Cortex of kidney (tissue), 1 donor: ENCODE measurements at places on chromosomes 6 and 20.

GRCh38 chr20:32535953-32536823, 48.9 kb downstream of the NOL4L start:
- DNase-seq: no peak

DNA sequence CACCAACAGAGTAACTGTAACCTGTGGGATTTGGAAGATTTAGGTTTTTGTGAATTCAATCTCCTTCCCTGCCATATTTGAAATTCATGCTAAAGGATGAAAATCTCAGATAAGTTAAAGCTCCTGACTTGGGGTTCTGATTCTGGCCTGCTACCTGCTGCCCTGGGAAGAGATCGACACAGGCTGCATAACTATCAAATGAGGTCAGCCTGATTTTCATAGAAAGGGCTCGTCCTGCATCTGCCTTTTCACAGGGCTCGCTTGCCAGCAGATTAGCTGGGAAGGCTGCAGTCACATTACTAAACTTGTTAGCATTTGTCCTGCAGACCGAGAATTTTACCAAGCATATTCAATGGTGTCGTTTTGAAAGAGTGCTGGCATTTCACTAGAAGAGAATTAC, 14.6 kb downstream of the GCLC start:
- no peak for DNase-seq

GRCh38 chr6:31441365-31442267, 38.2 kb downstream of the MICA start:
- no peak for DNase-seq

- no peak for DNase-seq
These were observed 182.5 kb downstream of the MAFB start for GRCh38 chr20:40506537-40506939.

GRCh38 chr20:54127855-54128574, 45.8 kb downstream of the CYP24A1 start:
- no peak for DNase-seq

- DNase-seq: no peak
These were observed 15.2 kb downstream of the GMPR start for GRCh38 chr6:16253399-16254144.

DNA sequence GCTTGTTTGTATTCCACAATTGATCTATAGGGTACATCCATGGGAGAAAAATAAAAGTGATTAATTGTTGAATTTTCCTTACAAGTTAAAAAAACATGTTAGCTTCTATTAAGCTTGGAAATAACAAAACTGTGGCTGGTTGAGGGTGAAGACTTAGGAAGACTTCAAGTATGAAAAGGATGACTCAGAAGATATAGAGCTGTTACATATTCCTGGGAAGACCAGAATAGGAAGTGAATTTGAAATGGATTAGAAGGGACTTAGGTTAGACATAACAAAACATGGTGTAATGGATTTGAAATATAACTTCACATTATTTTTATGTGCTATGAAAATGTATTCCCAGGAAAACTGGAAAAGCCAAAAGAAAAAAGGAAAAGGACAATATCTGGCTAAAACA, 732.2 kb downstream of the HDGFL1 start:
- no peak for DNase-seq

DNA sequence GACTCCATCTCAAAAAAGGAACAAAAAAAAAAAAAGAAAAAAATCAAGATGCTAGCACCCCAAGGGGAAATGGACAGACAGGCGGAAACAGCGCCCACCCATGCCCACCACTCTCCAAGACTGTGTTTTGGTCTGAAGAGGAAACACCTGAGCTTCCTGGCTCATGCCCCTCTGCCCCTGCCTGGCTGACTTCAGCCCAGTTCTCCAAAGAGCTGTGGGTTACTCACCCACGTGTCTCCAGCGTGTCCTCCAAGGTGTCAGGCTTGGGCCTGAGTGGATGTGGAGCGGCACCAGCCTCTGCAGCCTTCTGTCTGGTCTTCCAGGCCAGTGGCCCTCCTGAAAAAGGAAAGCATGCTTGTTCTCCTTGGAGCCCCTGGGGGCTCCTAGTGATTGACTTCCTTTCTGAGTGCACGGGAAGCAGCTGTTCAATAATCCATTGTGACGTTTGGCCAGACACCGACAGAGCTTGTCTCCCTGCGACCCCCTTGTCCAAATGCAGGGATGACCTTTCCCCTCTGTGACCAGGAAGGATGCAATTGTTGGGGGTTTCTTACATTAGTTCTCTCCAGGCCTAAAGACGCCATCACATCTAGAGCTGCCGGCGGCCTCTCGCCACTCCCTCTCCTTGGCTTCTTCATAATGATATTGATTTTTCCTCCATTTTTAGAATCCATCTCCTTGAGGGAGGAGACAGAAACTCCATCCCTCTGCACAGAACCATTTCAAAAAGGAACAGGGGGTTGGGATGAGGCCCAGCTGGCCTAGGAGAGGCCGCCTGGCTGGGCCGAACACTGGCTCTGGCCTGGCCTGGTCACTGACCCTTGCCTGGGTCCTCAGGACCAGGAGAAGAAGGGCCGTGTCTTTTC, 58.4 kb downstream of the ADNP start:
- no peak for DNase-seq

- DNase-seq: no peak
These were observed 44.1 kb upstream of the SMIM29 start for GRCh38 chr6:34292954-34293353.

DNA sequence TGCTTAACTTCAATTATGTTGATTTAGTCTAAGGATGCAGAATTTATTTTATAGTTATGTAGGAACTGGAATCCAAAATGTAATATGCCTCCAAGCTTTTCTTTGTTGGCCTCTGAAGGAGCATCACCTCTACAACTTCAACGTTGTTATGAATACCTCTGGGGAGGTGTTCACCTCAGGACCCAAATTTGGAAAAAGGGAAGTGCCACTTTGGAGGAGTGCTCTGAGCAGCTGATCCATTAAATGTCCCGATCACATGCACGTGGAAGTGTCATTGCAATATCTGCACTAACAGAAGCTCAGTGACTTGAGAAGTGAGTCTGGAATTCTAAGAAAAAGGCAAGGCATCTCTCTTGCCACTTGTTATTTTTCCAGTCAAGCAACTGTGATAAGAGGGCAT, 22.2 kb upstream of the SLC17A3 start:
- DNase-seq: no peak

DNA sequence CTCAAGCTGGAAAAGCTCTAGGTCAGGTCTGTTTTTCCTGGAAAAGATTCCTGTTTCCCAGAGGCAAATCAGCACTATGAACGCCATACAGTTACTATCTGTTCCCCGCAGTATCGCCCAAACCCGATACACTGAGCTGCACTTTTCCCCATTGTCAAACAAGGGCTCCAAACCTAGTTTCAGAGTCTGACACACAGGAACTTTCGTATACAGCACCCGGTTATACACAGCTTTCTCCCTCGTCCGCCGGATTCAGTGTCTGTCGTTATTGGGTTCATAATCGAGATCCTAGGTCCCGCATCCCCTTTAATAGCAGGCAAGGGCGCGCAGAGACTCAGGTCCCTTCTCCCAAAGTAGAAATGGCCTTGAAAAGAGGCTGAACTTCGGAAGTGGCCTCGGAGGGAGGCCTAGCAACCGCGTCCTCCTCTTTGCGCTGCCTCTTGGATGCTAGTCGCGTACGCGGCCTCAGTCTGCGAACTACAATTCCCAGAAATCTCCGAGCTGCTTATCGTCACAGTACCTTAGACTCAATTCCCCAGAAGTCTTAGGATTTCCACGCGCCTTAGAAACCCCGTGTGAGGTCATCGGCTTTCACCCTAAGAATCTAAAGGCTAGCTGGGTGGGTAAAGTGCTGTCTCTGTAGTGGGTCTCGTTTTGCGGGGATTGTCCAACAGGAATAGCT, 34.2 kb downstream of the ZNF391 start:
- DNase-seq: no peak

GRCh38 chr6:22807818-22808217, 238.5 kb downstream of the HDGFL1 start:
- DNase-seq: no peak

DNA sequence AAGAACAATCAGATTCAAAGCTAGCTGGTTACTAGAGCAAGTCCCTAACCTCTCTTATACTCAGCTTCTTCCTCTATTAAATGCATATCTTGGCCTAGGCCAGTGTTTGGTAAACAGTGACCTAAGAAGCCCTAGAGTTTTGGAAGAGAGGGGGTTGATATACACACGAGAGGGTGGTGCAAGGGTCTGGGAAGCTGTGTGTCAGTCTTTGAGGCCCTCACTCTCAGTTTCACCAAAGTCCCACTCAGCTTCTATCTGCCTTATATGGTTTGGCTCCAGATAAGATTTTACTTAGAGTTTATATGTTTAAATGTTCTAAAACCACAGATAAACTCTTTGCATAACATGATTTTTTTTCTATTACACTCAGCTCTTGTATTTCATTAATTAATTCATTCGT, 526.1 kb upstream of the BTBD3 start:
- DNase-seq: no peak

- no peak for DNase-seq
These were observed 230.7 kb downstream of the NFATC2 start for GRCh38 chr20:51311636-51312479.

GRCh38 chr6:31270788-31271640, 878 bp downstream of the HLA-C start:
- no peak for DNase-seq

- DNase-seq: no peak
These were observed 244.8 kb downstream of the DLL1 start for GRCh38 chr6:170045981-170046667.

DNA sequence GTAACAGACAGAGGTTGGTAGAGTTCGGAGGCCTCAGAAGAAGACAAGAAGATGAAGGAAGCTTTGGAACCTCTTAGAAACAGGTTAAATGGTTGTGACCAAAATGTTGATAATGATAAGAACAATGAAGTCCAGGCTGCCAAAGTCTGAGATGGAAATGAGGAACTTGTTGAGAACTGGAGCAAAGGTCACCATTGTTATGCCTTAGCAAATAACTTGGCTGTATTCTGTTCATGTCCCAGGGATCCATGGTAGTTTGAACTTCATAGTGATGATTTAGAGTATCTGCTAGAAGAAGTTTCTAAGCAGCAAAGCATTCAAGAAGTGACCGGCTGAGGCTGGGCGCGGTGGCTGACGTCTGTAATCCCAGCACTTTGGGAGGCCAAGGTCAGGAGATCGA, 11.1 kb upstream of the LSM14B start:
- no peak for DNase-seq

DNA sequence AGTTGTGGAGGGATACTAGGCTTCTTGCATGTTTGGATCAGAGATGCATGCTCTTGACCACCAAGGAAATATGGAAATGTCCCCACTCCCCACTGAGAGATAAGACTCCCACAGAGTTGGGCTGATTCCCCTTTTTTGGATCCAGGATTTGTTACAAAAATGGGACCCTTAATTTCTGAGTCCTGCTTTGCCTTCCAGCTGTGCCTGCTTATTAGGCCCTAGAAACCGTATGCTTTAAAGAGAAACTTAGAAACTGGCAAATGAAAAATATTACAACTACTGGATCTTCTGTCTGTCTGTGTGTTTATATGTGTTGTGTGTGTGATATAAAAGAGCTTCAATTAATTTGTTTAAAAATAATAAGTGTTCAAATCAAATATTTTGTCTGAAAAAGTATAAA, 817.6 kb upstream of the CITED2 start:
- no peak for DNase-seq

- DNase-seq: no peak
These were observed 535 bp downstream of the NCR2 start for GRCh38 chr6:41335943-41336342.

GRCh38 chr6:31576897-31577578, 1.7 kb downstream of the TNF start:
- no peak for DNase-seq

DNA sequence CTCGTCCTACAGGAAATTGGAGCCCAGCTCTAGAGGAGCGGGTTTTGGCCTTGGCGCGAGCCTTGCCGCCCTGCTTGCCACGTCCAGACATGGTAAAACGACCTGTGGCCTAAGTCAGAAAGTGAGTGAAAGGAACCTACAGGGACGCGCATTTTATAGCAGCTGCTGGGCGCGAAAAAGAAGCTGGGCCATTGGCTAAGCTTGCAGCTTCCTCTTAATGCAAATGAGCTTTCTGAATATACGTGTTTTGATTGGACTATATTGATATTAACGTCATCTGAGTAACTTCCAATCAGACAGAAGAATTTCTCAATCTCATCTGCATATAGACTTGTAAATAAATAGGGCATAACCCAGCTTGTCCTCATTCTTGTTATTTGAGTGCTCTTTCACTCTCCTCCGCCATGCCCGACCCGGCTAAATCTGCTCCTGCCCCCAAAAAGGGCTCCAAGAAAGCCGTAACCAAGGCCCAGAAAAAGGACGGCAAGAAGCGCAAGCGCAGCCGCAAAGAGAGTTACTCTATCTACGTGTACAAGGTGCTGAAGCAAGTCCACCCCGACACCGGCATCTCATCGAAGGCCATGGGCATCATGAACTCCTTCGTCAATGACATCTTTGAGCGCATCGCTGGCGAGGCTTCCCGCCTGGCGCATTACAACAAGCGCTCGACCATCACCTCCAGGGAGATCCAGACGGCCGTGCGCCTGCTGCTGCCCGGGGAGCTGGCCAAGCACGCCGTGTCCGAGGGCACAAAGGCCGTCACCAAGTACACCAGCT, 18.9 kb downstream of the OR2B2 start:
- DNase-seq: no peak

DNA sequence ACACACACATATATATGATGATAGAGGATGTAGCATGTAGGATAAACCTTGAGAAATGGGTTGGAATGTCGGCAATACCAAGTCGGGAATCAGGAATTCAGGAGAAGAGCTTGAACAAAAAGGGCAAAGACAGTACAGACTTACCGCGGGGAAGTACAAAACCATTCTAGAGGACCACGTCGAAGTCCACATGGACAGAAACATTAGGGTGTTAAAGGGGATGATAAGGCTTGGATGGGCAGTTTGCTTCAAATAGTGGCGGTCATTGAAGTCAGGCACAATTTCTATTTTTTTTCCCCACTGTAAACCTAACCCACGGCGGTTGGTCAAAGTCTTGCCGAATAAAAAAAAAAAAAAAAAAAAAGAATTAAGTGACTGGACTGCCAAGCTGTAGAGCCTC, 766 bp upstream of the NUS1 start:
- no peak for DNase-seq

DNA sequence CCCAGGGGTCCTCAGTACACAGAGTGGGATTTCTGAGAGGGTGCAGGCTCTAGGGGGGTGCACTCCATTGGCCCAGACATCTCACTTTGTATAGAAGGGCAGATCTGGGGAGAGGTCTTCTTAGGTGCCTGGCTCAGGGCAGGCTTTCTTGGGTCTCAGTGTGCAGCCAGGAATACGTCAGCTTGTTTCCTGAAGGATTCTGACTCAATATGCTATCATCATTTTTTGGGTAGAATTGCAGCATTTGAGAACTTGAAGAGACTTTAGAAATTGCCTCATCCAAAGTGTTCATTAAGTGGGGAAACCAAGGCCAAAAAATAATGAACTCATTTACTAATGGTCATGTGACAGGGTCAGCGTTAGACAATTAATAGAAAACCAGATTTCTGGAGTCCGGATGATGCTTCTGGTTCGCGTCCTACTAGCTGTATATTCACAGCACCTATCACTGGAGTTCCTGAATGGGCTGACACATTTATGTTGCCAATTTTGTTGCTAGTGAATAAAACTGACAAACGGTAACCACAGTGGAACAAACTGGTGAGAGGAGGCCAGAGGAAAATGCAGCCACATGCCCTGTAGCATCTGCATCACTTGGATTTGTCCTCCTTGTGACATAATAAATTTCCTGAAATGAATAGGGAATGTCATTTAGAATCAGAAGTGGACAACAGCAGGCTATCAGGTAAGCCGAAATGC, 238.9 kb downstream of the TBC1D7 start:
- no peak for DNase-seq
